Naive B cell (primary cell): ENCODE measurements at places on chromosomes 3 and 15. TPM values are rescaled to one million over a fixed set of nuclear protein-coding genes. Genes with fewer than 3 reads are reported as not detected.

GRCh38 chr15:42137461-42138261 is 18.8 kb downstream of the PLA2G4F start:
- DNase-seq: no peak

GRCh38 chr3:30440880-30441279 is 165.5 kb upstream of the TGFBR2 start:
- no peak for DNase-seq

GRCh38 chr3:123508178-123508577 is 59.3 kb upstream of the ADCY5 start:
- no peak for DNase-seq

DNA sequence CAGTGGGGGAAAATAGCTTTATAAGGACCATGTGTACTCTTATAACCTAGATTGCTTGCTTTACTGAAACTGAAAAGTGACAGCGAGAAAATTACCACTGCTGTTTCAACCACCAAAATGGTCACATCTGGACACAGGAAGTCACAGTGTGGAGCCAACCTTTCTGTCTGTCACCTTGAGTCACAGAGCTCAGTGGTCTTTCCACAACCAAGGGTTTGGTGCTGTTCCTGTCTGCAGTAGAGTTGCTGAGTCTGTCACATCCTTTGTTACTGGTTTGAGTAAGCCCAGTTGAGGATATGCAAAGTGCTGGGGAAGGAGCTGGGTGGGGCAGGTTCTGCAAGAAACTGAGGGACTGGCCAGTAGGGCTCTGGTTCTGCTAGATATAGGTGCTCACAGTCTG is 139.1 kb upstream of the EIF1B start:
- DNase-seq: no peak

GRCh38 chr3:14430706-14431451 is 28.5 kb downstream of the SLC6A6 start:
- no peak for DNase-seq

DNA sequence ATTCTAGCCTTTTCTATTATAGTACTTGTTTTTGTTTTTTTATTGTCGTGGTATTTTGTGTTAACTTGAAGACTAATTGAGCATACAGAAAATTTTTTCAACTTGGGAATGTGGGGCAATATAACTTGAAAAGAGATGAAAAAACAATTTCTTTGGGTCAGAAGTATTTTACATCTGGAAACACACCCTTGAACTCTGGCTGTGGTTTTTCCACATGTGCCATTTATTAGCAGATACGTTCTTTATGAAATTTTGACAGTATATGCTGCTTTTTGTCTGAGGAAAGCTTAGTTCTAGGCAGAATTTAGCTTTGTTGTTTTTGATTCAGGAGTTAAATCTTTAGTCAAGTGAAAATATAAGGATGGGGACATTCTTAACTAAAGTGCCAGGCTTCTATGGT is 44.7 kb downstream of the TCF12 start:
- DNase-seq: no peak

DNA sequence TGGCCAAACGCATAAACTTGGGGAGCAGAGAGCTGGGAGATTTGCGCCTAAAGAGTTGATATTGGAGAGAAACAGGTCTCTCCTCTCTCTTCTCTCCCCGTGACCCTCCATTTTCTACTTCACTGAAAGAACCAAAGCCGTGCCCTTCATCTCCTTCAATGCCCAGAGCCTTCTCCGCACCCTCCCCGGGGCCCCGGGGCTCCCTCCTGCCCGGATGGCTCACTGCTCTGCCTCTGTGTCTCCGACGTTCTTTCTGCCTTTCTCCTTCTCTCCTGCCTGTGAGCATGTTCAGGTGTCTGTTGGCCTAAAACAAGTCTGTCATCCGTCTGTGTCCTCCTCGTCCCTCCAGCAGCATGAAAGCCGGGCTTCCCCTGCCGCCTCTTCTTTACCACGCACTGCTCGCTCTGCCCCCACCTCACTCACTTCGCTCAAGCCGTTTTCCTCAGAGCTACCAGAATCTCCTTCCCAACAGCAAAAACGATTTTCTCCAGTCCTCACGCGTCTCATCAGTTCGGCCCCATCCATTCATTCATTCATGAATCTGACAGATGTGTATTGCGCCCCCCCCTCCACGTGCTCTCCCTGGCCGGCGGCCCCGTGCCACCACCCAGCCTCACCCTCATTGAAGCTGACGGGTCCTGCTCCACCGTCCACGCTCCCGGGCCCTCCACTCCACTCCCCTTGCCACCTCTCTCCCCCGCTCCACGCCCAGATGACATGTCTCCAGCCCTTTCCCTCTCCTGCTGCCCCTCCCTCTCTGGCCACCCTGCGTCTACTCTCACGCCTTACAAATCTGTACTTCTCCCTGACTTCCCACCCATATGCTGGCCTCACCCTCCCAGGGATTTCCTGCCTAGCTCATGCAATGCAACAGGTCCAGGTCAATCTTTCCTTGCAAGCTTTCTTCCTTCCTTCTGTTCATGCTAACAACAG is 10.2 kb downstream of the MUC4 start:
- DNase-seq: no peak

- DNase-seq: no peak
These were observed 6.8 kb upstream of the TBC1D5 start for GRCh38 chr3:17749281-17749680.

DNA sequence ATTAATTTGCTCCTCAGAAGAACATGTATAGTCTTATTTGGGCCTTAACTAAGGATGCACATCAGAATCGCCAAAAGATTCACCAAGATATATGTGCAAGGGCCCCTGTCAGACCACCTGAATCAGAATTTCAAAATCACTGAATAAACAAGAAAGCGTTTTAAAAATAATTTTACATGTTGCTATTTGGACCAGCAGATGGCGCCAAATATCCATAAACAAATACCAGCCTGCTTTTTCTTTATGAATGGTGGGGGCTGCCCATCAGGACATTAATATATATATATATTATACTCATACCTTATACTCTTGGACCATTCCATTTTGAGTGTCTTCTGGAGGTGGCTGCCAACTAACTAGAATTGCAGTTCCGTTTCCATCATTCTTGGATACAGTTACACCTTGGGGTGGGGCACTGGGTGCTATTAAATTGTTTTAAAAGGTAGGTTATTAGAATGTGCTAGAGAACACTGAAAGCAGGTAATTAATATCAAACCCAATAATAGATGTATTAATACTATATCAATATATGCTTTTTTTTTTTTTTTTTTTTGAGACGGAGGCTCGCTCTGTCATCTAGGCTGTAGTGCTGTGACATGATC is 1108.3 kb downstream of the ROBO1 start:
- DNase-seq: peak; percentile 2

DNA sequence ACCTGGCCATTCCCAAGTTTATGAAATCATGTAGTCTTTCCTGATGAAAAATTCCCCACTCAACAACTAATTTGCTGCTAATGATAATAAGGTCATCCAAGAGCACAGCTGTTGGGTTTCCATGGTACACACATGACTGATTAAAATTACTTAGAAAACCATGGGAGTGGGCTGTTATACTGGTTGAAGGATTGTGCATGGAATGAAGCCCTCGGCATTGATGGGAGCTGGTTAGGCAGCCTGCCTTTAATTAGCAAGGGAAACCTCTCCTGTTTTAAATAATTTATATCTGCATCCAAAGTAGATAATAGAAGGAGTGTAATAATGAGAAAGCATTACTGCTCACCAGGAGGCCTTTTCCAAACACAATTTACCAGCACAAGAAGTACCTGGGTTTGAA is 235.1 kb upstream of the CFAP20DC start:
- no peak for DNase-seq

GRCh38 chr3:51947215-51947900 is 5.2 kb downstream of the PARP3 start:
- DNase-seq: no peak

DNA sequence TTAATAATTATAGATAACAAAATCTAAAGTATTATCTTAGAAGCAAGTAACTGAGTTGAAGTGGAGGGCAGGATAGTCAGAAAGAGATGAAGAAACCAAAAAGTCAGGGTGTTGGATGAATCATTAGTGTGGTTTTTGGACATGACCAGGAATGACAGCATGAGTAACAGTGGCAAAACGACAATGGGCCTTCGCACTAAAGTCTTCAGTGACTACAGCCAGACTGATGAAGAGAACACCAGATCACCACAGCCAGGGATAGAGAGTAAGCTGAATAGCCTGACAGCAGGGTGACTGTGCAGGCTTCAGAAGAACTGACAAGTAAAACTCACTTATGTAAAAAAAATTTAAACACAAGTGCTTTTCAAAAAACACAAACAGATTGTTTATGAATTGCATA is 96.0 kb upstream of the MELTF start:
- DNase-seq: no peak

Gene APOD
- polyA plus RNA-seq: 0.78 TPM

Gene MEGF11
- polyA plus RNA-seq: 1.00 TPM

Gene PIERCE2
- 3.2 TPM for polyA plus RNA-seq

Gene LIPC
- not detected for polyA plus RNA-seq

Gene C3orf22
- polyA plus RNA-seq: not detected

Gene TLR9
- polyA plus RNA-seq: 3.8 TPM
